Activated naive CD4-positive, alpha-beta T cell treated with anti-CD3 and anti-CD28 coated beads, Interleukin-2, amount 50 U/mL, for 72 hours (primary cell): ENCODE measurements at places on chromosomes 13 and 19.

DNA sequence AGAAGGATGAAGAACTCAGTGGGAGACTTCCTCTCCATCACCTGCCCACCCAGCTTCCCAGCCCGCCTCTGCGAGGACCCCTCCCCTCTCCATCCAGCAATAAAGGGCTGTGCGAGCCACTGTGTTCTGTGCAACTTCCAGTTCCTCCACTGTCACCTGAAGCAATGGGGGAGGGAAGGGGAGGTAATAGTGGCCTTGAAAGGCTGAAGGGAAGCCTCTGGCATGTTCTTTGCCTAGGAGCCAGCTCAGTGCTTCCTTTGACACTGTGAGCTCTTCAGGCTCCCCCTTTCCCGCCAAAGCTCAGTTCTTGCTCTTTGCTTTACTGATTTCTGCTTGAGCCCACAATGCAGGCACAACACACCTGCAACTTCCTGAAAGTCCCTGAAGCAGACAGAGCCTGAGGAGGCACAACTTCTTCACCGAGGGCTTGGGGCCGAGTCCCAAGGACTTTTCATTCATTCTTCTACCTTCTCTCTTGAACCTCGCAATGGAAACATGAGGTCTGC lies 73.2 kb upstream of the DOCK9 start:
- no peak for DNase-seq

GRCh38 chr19:31534786-31535657 lies 185.8 kb upstream of the TSHZ3 start:
- no peak for DNase-seq

- no peak for DNase-seq
Observed at GRCh38 chr13:42561752-42562467, 12.0 kb upstream of the TNFSF11 start.

DNA sequence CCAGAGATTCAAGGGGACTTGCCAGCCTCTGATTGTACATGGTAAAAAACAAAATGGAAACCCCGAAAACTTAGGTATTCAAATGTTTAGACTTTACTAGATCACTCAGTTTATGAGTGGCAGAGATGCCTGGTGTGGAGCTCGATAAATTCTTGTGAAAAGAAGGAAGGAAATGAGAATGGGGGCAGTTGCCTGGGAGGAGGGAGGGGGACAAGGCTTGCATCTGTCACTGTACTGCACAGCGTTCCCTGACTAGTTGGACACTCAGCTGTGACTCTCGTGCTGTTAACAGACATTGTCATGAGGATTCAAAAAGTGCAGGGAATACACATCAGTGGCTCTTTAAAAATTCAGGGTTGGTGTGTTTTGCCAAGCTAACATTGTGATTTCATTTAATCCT lies 232.9 kb downstream of the ZIC5 start:
- DNase-seq = no peak

GRCh38 chr19:33499248-33499647 lies 22.3 kb downstream of the PEPD start:
- DNase-seq = no peak

DNA sequence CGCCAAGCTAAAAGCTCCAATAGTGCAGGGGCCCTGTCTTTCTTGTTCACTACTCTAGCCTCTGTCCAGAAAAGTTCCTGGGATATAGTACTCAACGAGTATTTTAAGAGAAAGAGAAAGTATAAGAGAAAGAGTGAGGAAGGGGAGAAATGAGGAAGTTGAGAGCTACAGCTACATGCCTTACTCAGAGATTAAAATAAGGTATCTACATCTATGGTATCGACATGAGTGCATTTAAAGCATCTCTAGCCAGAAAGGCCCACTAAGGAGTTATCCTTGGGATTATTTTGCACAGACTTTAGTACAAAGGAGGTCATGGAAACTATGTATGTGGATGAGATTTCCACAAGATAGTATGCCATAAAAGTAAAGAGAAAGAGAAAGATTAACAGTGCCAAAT lies 28.5 kb downstream of the MYCBP2 start:
- no peak for DNase-seq

DNA sequence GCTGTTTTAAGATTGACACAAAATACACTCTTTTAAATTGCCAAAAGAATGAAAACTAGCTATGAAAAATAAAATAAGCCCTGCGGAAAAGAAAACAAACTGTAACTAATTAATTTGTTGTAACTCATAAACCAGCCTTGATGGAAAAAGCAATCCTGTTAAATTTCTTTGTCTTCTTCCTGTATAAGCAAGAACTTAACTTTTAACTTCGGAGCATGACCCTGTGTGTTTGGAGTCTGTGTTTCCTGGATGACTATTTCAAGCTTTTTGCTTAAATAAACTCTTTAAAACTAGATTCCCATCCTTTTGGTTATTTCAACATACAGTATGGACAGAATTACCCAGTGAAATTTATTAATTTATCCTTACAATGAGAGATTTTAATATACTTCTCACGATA lies 122.6 kb downstream of the TNFRSF19 start:
- DNase-seq = no peak

GRCh38 chr13:109251956-109252355 lies 534.4 kb downstream of the IRS2 start:
- DNase-seq = no peak

- no peak for DNase-seq
Observed at GRCh38 chr13:37918751-37919150, 49.2 kb upstream of the TRPC4 start.
